Tibial nerve (tissue), 4 donors: ENCODE measurements at places on chromosomes 5 and 9.

- peak; percentile 67 for DNase-seq
These were observed at the start of gene ZNF454 for GRCh38 chr5:178940569-178941360. ZNF454 (plus strand) TSS chr5:178941198; CDS start chr5:178942792, 1,594 bp downstream.

- no peak for DNase-seq
These were observed 371.3 kb upstream of the RGMB start for GRCh38 chr5:98402130-98402529.

GRCh38 chr5:6867712-6868111, 154.5 kb downstream of the TENT4A start:
- DNase-seq: no peak

GRCh38 chr5:17302604-17303003, 85.2 kb downstream of the BASP1 start:
- peak; percentile 15 for DNase-seq

- DNase-seq: no peak
These were observed 3.5 kb upstream of the SPINK5 start for GRCh38 chr5:148060309-148060708.

- DNase-seq: no peak
These were observed 104.1 kb downstream of the TTLL11 start for GRCh38 chr9:121989010-121989409.

- no peak for DNase-seq
These were observed 79.1 kb upstream of the PLPP6 start for GRCh38 chr9:4583001-4583400.

GRCh38 chr9:107710953-107711352, 221.4 kb upstream of the KLF4 start:
- DNase-seq: no peak

GRCh38 chr5:170597109-170597751, 93.4 kb downstream of the KCNIP1 start:
- peak; percentile 33 for DNase-seq

DNA sequence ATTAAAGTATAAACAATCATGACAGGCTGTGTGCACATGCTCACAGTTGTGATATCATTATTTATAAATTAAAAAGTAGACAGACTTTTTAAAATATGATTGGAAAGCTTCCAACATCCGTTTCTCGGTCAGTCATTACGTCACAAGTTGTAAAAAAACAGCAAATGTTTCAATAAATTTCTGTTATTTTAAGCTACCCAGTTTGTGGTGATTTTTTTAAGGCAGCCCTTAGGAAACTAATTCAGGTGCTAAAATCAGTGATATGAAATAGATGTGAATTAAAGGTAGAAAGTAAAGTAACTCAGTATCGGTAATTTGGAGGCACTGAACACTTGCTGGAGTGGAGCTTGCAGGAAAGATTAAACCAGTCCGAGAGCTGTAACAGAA, 1.2 kb downstream of the CCNH start:
- DNase-seq: no peak

- no peak for DNase-seq
These were observed 43.3 kb downstream of the FGF10 start for GRCh38 chr5:44345871-44346270.

DNA sequence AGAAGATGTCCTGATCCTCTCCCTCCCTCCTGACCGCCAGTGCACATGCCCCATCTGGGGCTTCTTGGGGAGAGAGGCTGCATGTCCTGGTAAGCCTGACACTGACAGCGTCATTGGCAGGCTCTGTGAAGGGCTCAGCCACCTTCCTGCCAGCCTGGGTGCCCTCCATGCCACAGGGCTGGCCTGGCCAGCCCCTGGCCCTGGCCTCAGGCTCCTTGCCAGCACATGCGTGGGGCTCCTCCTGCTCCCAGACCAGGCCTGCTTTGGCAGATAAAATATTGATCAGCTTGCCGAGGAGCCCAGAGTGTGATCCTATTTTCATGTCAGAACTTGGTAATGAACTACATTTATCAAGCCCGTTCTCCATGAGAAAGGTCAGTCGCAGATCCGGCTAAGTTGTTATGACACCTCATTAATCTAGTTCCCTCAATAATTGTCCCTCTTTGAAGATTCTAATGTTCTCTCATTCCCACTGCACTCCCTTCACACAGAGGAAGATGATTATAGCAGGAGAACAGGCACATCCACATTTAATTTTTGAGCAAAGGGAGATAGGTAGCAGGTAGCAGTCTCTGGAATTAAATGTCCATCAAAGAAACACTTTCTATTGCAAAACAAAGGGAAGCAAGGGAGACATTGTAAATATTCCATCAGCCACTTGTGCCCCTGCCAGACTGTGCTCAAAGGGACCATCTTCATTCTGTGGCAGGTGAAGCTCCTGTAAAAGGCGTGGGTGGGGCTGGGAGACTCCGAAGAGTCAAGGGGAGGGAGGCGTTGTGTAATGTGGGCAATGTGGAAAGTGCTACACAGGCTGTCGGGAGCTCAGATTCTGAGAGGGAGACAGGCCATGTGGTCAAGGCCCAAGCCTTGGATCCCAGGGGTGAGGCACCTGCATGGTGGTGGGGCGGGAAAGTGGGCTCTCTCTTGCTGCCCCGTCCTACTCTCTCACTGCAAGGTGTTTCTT, 272.0 kb downstream of the HSPA4 start:
- no peak for DNase-seq

DNA sequence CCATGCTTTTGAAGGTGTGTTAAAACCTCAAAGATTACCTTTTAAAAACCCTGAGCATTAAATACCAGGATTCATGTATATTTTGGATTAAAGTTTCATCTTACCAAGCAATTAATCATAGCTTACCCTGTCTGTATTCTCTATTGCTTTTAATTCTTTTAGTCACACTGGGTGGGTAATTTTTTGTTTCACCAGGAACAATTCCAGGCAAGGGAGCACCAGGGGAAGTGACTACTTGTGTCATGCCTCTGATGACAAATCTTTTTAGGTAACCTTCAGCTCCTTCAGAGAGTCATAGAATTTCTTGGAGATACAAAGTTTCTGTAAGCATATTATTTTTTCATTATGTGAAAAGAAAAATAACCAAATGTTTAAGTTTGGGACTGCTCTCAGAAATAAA, 33.4 kb upstream of the ANXA1 start:
- no peak for DNase-seq

DNA sequence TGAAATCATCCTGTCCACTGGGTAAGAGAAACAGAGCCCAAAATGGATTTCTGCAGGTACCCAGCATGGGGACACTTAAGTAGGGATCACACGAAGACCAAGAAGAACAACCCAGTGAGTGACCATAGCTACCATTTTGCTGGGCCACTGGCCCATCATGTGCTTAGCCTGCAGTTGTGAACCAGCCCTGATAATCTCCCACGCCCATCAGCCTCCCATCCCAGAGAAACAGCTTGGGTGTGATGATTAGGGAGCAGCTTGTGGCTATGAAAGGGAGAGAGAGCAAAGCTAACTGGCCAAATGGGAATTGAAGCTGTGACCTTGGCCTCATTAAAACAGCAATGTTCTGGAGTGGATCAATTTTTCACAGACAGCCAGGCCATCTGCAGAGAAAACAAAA, 138.5 kb downstream of the SLC24A2 start:
- DNase-seq: no peak

DNA sequence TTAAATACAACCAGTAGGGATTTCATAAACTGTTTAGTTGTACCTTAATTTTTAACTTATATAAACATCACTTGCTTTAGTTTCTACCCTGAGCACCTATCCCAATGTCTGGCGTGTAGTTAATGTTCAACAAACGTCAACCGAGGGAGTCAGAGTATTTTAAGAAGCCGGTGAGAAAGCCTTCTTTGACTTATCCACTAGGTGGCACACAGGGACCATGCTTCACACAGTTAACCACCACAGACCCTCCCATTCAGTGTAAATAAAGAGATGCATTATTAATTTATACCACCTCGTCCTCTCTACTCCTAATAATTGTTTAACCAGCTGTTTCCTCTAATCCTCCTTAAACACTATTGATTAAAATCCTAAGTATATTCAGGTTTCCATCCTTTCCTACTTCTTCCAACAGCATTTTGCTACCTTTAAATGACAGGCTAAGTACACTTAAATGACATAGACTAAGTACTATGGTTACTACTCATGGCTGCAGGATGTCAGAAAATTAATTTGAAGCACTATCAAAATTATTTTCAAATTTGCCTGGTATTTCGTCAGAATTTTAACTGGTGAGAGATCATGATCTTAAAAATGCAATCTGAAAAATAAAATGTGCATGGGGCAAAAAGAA, 2.3 kb downstream of the HAPLN1 start:
- peak; percentile 31 for DNase-seq

- DNase-seq: no peak
These were observed 39.0 kb downstream of the RAPGEF1 start for GRCh38 chr9:131700765-131701435.

DNA sequence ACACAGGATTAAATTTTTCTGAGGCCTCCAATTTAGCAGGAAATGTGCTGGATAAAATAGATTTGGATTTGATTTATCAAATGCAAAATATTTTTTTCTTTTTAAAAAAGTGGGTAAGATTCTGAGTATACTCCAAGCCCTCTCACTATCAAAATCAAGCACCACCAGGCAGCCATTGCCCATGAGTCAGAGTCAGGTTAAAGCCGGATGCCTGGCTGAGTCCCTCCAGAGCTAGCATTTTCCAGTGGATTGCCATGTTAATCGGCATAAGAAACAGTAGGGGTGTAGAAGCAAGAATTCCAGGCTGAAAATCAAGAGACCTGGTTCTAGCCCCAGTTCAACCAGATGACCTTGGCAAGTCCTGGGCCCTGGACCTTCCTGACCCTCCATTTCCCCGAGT, 85.3 kb downstream of the FAM114A2 start:
- no peak for DNase-seq

DNA sequence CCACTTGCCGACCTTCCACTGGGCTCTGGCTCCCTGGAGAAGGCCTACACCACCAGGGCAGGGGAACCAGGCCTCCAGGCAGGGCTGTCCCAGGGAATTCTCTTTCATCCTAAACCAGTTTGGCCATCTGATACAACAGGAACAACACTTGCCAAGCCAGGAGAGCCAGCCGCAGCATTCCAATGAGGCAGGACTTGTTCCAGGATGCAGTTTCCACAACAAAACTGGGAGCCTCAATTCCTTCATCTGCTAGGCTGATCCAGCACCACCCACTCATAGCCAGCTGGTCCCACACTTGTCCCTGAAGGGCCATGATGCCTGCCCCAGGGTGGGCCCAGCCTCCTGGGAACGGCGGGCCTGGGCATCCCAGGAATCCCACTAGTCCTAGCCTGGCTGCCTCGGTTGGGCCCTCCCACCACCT, 26.0 kb downstream of the BICD2 start:
- DNase-seq: no peak

- no peak for DNase-seq
These were observed 111.3 kb downstream of the STK32A start for GRCh38 chr5:147346006-147346561.

DNA sequence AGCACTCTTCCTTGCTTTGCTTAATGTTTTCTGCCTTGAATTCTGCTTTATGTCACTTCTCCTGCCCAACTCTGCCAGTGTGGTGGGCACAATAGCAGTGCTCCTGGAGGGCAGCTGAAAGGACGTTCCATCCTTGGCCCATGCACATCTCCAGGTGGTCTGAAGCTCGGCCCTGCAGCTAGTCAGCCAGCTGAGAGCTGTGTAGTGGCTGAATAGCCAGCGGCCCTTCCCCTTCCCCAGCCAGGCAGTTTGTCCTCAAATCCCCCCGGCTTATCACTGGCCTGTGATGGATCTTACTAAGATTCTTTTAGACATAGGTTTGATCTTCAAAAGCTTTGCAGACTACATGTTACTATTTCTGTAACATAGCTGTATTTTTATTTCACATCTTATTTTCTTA, 42.7 kb upstream of the ANGPTL2 start:
- no peak for DNase-seq

DNA sequence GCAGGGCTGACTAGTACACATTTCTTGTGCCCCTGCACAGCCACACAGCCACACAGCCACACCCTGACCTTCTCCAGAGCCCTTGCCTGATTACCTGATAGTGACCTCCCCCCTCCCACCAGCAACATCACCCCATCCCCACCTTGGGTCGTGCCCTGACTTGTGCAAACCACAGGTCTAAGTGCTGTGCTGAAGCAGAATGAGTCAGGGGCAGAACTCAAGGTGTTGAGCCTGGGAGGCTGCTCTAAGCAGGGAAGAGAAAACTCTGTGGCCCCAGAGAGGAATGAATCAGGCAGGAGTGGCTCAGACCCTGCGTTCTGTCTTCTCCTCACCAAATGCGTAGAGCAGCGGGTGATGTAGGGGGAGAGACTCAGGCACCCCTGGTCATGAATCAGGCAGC, 24.3 kb upstream of the FAT2 start:
- no peak for DNase-seq

DNA sequence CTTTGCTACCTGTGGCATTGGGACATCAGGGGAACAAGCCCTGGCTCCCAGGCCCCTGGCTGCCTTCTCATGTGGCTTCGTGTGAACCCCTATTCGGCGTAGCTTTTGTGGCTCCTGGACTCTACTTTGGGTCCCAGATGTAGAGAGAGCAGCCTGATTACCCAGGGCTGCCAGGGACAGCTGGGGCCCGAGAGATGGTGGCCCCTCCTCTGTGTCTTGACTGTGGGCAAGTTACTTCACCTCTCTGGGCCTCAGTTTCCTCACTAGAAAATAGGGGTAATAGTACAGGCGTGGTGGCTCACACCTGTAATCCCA, 2.0 kb downstream of the PKN3 start:
- DNase-seq: no peak

- no peak for DNase-seq
These were observed 47.7 kb upstream of the GLRX start for GRCh38 chr5:95870105-95870672.

DNA sequence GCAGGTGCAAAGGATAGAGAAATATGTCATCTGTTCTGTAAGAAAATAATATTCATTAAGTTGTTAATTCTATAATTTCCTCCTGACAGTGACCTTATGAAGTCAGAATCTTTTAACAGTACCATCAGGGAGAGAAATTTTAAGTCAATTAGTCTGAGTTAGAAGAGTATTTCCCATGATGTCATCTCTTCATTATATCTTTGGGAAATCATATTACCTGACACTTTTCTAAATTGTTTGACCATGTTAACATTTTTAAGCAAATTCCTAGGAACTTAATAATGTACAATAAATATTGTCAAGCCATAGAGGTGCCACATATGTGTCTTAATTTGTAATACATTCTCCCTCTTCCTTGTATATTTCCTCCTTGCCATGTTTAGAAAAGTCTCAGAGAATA, 124.4 kb upstream of the C6 start:
- DNase-seq: no peak

- DNase-seq: no peak
These were observed 117.9 kb downstream of the GOLPH3 start for GRCh38 chr5:32055891-32056866.

DNA sequence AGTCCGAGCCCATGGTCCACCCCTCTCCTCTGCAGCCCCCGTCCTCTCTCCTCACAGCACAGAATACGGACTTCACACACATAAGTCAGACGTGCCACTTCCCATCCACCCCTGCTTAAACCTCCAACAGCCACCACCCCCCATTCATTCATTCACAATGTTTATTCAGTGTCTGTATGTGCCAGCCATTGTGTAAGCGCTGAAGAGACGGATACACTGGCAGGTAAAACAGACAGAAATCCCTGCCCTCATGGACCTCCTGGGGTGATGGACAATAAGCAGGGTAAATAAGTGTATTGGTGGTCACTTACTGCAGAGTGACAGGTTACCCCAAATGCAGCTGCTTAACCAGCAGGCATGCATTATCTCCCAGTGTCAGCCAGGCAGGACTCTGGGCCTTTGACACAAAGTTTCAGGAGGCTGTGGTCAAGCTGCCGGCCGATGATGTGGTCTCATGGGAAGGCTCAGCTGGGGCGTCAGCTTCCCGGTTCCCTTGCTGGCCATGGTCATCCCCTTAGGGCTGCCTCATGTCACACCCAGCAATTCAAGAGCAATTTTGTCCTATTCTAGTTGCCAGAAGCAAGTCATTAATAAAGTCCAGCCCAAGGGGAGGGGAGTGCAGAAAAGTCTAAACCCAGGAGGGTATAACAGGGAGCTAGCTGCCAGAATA, 1.8 kb upstream of the PAXX start:
- DNase-seq: no peak
